ENCODE measurements at places on chromosomes 4 and X.
A peak's percentile ranks its signal among the peaks of the same experiment; 100 is the strongest.

- no peak for DNase-seq
Measured at GRCh38 chr4:78585633-78586032, 34.1 kb downstream of the ANXA3 start.

DNA sequence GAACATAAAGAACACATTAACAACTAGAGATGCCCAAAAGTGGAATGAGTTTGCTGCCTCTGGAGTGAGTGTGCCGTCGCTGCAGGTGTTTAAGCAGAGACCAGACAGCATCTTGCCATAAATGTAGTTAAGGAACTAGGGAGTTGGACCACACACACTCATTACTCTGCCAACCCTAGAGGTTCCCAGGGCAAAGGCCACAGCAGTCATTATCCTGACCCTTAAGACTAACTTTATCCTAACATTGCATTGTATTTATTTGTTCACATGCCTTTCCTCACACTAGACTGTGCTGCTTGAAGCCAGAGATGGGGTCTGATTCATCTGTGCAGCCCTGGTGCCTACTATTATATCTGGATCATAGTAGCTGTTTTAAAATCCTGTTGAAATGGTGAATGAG is 16.9 kb upstream of the PLA2G12A start:
- no peak for DNase-seq

- no peak for DNase-seq
Measured at GRCh38 chrX:9383655-9384054, 81.2 kb upstream of the TBL1X start.

DNA sequence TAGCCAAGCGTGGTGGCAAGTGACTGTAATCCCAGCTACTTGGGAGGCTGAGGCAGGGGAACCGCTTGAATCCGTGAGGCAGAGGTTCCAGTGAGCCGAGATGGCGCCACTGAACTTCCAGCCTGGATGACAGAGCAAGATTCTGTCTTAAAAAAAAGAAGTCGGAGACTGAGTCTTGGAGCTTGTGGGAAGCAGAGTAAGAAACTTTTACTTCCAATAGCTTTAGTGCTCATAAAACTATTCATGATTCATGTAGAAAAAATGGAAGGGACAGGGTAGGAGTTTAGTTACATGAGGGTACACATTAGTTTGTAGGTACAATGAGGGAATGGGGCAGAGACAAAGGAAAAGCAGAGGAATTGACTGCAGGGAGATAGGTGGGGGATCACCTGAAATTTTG is 19.3 kb downstream of the RAP2C start:
- no peak for DNase-seq

GRCh38 chr4:10273030-10273429 is 156.4 kb upstream of the WDR1 start:
- no peak for DNase-seq

DNA sequence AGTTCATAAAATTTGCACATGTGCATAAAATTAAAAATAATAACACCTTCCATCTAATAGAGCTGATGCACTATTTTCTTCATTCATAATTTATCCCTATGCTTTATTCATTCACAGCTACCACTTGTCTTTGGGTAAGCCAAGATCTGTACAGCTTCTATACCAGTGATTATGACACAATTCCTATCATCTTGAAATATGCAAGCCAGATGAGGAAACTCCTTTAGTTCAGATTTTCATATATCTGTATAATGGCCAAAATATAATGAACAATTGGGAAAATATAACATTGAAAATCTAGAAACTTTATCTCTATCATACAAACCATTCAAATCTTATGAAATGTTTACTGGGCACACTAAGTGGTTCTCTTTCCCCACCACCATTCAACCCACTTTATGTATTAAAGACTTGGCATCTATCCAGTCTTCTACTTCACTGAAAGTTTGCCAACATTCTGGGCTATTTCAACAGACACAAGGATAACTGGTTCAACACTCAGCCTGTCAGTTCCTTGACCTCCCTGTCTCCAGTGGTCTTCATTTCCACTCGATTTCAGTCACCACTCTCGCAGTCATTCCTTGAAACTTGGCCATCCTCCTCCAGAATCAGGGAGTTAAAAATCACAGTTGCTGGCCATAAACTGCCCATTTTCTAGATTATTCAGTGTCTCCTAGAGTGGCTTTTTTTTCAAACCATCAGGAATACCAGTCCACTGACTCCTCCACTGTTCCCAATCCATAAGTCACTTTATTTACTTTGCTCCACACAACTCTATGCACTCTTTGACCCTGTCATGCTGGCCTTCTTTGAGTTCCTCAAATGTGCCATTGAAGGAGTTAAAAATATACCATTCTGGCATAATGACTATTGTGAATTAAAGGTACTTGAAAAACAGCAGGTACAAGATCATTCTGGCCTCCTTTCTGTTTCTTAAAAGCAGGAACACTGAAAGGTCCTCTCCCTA is 85.5 kb downstream of the CAMK2D start:
- DNase-seq, result no peak

- no peak for DNase-seq
Measured at GRCh38 chr4:4490041-4490440, 51.8 kb downstream of the STX18 start.

DNA sequence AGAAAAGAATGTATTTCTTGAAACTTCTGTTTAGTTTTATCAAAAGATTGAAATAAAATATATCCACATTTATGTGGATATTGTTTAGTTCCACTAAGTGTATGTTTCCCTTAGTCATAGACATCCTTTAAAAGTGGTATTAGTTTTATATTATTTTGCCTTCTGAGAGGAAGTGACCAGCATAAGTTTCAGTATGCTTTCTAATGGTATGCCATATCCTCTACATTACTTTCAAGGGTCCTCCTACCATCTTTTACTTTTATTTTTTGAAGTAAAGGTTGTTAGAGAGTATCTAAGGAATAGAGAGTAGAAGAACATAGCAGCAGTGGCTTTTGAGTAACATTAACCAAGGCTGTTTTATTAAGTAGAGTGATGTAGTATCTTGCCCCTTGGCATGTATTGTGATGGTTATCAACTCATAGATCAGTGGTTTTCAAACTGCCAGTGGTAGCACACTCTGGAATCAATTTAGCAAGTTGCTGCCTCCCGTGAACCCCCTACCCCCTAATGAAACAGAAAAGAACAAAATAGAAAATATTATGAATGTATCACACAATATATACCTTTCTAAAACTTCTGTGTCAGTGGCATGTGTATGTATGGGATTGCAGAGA is 44.8 kb downstream of the RBPJ start:
- DNase-seq, result no peak

DNA sequence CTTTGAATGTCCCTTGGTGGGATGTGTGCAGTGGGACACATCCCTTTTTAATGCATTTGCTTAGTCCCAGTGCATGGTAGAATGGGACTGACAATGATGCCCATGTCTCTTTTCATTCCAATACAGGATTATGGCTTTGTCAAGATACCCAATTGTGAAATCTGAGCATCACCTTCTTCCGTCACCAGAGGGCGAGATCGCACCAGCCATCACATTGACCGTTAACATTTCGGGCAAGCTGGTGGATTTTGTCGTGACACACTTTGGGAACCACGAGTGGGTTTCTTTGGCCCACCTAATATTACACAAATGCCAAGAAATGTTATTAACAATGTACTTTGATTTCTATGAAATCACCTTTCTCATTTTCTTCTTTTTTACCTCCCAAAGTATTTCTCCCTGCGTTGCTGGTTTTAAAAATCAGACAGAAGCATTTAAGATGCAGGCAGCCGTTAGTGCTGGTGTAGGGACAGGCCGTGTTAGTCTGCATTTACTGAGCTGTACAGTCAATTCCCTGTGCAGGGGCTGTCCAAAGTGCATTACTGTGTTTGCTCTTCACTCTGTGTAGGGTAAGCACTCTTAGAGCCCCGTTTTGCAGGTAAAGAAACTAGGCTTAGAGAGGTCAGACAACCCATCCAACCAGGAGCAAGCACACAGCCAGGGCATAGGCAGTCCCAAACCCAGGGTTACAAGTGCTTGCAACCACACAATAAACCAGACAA is 46.5 kb downstream of the CWH43 start:
- peak; percentile 52 for DNase-seq

GRCh38 chr4:3829956-3830773 is 64.0 kb downstream of the ADRA2C start:
- peak; percentile 81 for DNase-seq

- DNase-seq, result no peak
Measured at GRCh38 chr4:1964971-1965370, 43.8 kb downstream of the NELFA start.

- no peak for DNase-seq
Measured at GRCh38 chr4:123438031-123438430, 41.4 kb downstream of the SPRY1 start.

GRCh38 chr4:26069218-26069617 is 155.2 kb downstream of the SMIM20 start:
- peak; percentile 50 for DNase-seq

- no peak for DNase-seq
Measured at GRCh38 chr4:134622199-134622598, 420.6 kb upstream of the PABPC4L start.

GRCh38 chr4:20764366-20764992 is 64.2 kb downstream of the PACRGL start:
- no peak for DNase-seq

DNA sequence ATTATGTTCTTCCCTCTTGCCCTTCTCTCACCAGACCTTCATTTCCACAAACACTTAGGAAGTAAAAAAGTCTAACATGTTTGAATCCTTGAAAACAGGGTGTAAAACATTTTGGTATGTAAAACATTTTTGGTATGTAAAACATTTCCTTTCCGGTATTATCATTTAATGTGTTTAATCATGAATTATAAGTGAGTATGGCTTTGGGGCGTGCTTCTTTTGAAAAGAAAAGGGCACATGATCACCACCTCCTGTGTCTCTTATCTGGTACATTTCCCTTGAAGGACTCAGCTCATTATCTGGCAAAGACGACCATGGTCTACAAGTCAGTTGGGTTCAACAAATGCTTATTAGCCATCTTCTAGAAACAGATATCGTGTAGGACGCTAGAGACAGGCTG is 283.6 kb downstream of the FRMPD4 start:
- DNase-seq, result no peak

- no peak for DNase-seq
Measured at GRCh38 chr4:140497747-140498636, at the start of gene MGAT4D. Gene MGAT4D, minus strand, starts transcription at chr4:140498293. Its CDS starts 71 bp downstream, at chr4:140498222.

GRCh38 chr4:5705647-5706320 is 2.6 kb downstream of the EVC2 start:
- DNase-seq, result no peak

DNA sequence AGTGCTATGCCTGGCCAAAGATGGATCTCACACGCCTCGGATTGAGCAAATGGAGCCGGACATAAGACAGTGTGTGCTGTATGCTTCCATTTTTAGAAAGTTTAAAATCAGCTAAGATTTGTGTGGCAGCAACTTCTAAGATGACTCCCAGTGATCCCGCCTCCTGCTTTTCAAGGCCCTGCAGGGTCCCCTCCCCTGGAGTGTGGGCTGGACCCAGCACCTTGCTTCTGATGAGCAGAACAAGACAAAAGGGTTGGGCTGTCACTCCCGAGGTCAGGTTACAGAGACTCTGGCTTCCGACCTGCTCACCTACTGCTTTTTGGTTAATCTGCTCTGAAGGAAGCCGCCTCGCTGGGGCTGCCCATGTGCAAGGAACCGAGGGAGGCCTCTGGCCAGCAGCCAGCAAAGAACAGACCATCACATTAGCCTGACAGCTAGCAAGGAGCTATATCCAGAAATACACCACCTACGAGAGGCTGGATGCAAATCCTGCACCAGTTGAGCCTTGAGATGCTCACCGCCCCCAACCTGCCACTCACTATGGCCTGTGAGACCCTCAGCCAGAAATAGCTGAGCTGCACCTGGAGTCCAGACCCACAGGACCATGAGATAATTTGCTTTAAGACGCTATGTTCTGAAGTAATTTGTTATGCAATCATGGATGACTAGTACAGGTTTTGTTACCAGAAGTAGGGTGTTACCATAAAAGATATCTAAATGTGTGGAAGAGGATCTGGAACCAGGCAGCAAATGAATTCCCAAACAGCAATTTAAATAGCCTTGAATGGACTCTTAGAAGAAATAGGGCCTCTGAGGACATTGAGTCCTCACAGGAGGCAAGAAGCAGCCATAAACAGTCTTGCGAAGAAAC is 47.6 kb downstream of the CRMP1 start:
- no peak for DNase-seq

DNA sequence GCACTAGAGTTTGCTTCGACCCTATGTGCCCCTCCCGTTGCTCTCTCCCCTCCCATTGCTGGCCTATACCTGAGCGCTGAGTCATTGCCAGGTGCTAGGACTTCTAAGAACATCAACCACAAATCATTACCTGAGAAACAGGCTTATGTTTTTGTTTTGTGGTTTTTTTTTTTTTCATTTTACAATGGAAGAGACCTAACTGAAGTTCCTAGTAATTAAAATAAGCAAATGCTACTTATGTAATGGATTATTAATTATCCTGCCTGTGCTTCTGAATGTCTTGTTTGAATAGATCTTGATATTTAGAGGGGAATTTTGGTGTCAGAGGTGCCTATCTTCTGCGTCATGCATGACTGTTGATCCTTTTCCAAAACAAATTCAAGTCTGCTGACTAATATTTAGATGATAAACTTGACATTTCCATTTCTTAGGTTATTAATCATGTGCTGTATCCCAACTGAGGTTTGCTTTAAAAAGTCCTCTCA is 275.4 kb upstream of the CPEB2 start:
- DNase-seq, result no peak

GRCh38 chrX:56130031-56130430 is 102.1 kb upstream of the KLF8 start:
- no peak for DNase-seq

DNA sequence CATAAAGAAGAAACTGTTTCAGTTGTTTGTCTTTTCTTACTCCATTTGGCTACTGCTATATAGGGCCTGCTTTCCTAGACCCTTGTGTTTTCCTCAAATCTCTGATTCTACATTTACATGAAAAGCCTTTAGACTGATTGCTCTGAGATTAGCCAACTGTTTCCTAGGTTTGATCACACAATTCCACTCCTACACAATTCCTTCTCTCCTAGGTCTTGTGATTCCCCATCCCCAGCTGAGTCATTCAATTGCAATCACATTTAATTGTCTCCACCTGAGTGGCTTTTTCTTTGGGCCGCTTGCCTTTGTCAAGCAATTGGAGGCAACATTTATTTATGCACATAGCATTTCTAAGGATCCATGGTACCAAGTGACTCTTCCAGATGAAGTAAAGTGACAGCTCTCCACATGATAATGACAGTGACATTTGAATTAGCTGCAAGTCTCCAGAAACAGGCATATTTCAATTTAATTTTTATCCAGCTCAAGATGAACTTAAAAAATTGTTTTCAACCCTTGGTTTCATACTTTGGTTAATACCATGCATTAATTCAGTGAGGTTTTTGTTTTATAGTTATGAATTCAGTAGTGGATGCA is 35.8 kb downstream of the ATXN3L start:
- no peak for DNase-seq

DNA sequence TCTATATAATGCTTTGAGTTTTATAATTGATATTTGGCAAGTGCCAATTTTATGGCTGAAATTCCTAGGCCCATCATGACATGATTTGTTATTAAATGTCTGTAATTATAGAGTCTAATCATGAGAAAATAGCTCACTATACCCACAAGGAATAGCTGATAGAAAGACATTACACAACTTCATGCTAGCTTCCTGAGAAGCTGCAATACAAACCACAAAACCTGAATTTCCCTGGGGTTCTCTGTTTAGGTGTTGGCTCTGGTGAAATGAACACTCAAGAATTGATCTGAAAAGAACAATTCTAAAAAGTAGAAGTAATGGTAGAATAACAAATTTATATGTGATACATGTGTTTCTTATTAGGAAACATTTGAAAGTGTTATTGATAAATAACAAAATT is 169.6 kb downstream of the GASK1B start:
- no peak for DNase-seq

Measured in D341Med (cell line).